ENCODE measurements at places on chromosomes 2 and 18.
A peak's percentile ranks its signal among the peaks of the same experiment; 100 is the strongest.

GRCh38 chr2:27489118-27489497 is 435 bp downstream of the IFT172 start:
- DNase-seq: no peak

- no peak for DNase-seq
These were observed 69.0 kb downstream of the COL6A3 start for GRCh38 chr2:237344942-237345341.

- no peak for DNase-seq
These were observed 472.6 kb downstream of the DLGAP1 start for GRCh38 chr18:3982541-3982940.

DNA sequence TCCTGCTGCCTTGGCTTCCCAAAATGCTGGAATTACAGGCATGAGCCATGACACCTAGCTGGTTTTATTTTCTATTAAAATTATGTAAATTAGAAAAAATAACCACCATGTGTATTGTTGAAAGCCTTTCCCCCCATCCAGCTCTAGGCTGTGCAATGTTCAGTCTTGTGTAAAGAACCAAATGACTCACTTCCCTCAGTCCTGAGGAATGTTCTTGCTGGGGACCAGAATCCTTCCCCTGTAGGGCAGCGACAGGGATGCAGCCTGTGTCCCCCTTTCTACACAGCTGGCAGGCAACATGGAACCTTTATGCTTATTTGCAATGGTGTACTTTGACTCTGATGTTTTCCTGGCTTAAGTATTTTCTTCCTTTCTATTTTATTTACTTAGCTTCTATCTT is 29.4 kb downstream of the AOX1 start:
- DNase-seq: no peak

- no peak for DNase-seq
These were observed 157.3 kb downstream of the ARHGAP28 start for GRCh38 chr18:6886797-6887330.

GRCh38 chr2:237886685-237887481 is 27.5 kb downstream of the RAMP1 start:
- peak; percentile 58 for DNase-seq

GRCh38 chr18:70029163-70029562 is 81.5 kb upstream of the CD226 start:
- no peak for DNase-seq

DNA sequence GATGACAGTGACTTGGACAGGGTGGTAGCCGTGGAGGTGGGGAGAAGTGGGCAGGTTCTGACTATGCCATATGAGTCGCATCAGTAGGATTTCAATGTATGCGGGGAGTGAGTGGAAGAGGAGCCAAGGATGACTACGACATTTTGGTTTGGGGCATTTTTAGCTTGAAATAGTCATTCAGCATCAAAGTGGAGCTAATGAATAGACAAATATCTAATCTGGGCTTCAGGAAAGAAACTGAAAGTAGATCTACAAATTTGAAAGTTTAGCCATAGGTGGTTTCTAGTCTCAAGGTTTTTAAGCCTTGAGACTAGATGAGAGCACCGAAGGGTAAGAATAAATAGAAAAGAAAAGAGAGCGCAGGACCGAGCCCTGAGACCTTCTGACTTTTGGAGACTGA is 58.3 kb downstream of the FEZ2 start:
- DNase-seq: no peak

DNA sequence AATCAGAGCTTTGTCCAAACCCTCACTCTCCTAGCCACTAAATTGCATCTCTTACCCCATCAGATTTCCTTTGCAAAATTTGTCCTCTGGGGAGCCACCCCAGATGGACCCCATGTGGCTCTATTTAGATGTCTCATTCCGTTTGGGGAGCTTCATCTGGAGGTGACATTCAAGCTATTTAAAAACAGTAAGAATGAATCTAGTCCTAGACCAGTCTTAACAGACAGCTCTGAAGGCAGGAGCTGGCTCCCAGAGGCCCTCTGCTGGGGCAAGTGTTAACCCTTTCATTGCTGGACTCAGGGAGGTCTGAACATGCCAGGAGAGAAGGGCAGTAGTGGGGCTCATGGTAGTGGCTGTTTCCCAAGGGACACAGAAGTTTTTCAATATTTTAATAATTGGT is 59.2 kb downstream of the RPL37A start:
- DNase-seq: no peak

DNA sequence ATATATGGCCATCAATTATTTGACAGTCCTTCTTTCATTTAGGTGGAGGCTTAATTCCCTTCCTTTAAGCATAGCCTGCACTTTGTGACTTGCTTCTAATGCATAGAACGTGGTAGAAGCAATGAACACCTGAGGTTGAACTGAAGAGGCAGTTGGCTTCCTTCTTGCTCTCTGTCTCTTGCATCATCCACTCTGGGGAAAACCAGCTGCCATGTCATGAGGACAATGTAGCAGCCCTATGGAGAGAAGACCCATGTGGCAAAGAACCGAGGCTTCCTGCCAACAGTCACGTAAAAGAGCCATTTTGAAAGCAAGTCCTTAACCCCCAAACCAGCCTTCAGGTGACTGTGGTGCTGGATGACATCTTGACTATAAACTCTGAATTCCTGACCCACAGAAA is 46.8 kb downstream of the ATOH8 start:
- DNase-seq: no peak

GRCh38 chr2:159936471-159936870 is 125.9 kb downstream of the PLA2R1 start:
- DNase-seq: no peak

- DNase-seq: no peak
These were observed 108.4 kb upstream of the RMDN2 start for GRCh38 chr2:37816686-37817085.

GRCh38 chr18:74529811-74530583 is 4.3 kb upstream of the CNDP1 start:
- no peak for DNase-seq

DNA sequence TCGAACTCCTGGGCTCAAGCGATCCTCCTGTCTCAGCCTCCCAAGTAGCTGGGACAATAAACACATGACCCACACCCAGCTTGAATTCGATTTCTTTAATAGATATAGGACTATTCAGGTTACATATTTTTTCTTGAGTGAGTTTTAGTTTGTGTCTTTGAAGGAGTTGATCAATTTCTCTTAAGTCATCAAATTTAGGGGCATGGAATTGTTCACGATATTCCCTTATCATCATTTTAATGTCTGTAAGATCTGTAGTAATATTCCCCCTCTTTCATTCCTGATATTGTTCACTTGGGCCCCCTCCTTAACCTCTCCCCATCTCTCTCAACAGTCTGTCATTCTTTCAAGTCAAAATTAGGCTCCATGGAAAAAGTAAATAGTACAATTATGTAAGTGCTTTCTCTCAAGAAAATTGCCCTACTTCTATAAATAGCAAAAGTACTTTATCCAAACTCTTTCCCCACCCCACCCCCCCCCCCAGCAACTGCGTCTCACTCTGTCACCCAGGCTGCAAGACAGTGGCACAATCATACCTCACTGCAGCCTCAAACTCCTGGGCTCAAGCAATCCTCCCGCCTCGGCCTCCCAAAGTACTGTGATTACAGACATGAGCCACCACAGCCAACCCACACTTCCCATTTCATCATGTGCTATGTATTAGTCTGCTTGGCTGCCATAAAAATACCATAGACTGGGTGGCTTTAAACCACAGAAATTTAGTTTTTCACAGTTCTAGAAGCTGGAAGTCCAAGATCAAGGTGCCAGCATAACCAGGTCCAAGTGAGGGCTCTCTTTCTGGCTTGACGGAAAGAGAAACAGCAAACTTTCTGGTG is 20.1 kb downstream of the WDR33 start:
- DNase-seq: no peak

- no peak for DNase-seq
These were observed 518.8 kb downstream of the LRP1B start for GRCh38 chr2:141611981-141612380.

DNA sequence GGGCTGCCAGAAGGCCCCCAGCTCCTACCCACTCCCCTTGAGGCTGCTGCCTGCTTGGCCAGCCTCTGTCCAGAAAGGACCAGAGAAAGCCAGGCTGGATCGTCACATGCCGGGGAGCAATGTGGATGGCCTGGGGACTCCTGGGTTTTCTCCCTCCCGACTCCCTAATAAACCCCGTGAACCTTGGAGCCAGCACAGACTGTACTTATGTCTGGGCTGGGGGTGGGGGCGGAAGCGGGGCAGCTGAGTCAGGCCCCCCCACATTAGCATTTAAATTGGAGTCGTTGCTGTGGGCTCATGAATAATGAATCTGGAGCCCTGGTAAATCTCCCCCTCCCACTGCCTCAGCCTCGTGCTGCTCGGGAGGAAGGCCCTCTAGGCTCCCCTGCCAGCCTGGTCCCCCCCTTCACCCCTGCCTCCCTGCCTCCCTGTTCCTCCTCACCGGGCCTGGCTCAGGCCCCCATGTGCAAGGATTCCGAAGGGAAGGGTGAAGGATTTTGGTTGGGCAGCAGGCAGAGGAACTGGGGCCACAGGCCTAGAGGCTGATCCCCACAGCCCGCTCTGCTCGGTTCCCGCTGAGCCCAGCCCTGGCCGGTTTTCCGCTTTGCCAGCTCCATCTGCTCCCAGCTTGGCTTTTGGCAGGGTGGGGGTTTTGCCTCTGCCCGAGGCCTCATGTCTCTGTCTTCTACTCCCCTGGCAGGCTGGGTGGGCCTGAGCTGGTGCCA is 7.3 kb upstream of the ASIC4 start:
- no peak for DNase-seq

GRCh38 chr2:156800781-156801361 is 364.7 kb downstream of the GPD2 start:
- DNase-seq: no peak

DNA sequence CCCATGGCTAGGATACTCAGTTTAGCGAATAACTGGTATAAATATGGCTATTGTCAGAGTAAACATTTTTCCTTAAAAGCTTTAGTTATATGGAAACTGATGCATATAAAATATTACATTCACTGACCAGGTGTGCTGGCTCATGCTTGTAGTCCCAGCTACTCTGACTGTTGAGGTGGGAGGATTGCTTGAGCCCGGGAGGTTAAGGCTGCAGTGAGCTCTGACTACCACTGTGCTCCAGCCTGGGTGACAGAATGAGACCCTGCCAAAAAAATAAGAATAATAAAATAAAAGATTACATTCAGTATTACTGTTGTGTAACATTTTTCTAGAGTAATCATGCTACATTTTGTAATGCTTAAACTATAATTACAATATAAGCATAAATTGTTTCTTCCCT is 350.4 kb upstream of the FSIP2 start:
- no peak for DNase-seq

DNA sequence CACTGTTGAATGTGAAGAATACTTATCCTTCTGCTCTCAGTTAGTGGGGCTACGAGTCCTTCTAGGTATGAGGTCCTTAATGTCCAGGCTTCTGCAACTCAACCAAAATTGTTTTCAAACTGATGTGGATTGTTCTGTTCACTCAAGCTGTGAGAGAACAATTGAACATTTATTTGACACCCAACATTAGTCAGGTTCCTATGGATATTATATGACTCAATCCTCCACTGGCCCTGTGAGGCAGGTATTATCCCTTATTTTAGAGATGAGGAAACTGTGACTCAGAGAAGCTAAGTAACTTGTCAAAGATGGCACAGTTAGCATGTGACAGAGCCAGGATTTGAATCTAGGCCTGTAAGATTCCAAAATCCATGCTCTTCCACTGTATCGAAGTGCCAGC is 1.2 kb upstream of the LYG2 start:
- no peak for DNase-seq

DNA sequence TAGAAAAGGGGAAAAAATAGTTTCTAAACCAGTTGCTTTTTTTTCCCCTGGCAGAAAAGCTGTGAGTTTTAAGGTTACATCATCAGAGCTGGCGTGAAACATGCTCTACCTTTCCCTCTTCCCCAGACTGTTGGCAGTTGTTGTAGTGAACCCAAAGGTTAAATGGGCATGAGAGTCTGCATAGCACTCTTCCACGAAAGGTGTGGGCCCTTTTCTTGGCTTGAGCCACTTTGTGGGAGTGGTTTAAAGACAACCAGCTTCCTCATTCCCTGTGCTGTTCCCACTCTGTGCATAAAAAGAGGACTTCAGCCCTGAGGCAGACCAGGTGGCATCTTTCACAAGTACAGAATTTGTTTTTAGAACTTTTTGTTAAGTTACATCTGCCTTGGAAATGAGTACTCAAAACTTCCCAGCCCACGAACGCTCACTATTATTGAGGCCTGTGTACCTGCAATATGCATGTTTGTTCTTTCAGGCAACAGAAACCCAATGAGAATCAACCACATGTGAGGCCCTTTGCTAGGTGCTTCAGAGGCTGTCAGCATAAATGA is 243.8 kb downstream of the BABAM2 start:
- no peak for DNase-seq

DNA sequence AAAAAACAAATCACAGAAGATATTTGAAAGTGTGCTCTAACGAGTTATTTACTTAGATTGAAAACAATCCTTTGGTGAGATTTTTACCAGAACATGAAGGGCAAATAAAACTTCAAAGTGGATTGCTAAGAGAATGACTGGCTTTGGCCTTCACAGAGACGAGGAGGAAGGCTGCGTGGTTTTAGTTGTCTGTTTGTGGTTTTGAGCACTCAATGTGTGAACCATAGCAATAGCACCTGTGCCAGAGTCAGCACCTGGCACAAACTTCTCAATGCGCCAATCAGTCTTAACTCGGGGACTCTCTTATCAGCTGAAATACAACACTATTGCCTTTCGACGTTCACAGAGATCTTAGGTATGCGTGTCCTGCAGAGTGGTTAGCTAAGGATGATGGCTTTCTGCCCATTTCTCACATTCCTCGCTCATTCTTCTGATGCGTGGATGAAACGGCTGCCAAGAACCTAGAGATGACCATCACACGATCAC is 70.0 kb downstream of the MBP start:
- DNase-seq: no peak

- no peak for DNase-seq
These were observed 15.3 kb downstream of the CYTIP start for GRCh38 chr2:157428500-157429175.

DNA sequence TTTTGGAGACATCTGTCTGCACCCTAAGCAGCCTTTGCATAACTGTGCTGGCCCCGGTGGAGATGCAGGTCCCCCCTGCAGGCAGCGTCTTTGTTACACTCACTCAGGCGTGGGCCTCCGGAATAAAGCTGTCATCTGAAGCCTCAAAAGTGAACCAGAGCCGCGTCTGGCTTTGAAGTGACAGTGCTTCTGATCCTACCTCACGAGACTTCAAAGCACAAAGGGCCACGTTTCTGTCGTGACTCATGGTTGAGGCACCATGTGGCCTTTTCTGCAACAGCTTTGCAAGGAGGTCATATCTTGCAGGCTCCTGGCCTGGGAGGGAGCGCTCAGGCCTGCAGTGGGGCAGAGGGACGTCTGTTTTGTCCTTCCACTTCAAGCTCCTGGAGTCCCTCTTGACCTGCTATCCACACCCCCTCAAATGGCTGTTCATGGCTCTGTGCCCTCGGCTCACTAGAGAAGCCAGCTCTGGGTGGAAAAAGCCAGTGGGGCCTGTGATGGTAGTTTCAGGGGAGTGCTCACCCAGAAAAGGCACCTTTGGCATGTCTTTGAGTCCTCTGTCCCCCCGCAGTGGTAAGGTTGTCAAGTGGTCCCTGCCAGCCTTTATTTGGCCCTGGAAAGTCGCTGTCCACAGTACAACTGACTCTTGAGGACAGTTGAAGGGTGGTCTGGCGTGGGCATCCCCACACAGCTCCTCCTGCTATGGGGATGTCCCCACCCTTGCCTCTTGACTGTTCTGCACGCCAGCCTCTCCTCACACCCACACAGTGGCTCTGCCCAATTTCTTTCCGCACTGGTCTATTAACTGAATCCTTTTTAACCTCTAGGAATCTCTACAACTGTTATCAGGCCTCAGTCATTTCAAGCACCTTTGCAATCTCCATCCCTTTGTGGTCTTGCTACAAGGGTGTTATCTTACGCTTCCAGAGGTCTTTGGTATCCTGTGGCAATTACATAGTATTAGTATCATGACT is 19.3 kb downstream of the GPR55 start:
- DNase-seq: no peak

GRCh38 chr2:231611273-231612108 is 18.8 kb downstream of the TEX44 start:
- DNase-seq: peak; percentile 70

Data from thoracic aorta (tissue), 2 donors.